GM03348 (cell line): ENCODE measurements at places on chromosomes 4 and X.

- DNase-seq = no peak
Observed at GRCh38 chr4:186918466-186918865, 194.8 kb upstream of the FAT1 start.

- DNase-seq = no peak
Observed at GRCh38 chr4:132417220-132417619, 731.9 kb upstream of the PCDH10 start.

DNA sequence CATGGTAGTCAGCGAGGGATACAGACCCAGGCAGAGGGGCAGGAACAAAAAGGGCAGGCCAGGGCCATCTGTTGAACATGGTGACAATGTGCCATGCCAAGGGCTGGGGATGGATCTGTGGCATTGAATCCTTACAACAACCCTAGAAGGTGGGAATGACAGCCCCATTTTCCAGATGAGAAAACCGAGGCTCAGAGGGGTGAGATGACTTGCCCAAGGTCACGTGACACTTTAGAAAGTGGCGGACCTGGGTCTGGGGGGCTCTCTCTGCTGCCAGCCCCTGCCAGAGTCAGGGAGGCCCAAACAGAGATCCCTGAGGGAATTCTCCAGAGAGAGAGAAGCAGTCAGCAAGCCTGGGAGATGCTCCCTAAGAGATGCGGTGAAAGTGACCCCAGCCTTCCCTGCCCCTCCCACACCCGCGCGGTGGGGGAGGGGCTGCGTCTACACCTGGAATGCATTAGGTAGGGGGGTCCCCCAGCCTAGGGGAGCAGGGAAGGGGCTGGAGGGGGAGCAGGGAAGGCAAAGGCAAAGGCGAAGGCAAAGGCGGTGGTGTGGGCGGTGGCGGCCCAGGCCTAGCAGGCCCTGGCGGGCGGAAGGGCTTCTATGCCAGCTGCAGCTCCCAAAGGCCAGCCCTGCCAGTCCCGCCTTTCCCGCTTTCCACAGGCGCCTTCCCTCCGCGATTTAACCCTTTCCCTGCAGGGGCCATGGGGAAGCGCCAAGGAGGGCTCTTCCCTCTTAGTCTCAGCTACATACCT lies 13.0 kb downstream of the FGD1 start:
- DNase-seq = peak; percentile 43

DNA sequence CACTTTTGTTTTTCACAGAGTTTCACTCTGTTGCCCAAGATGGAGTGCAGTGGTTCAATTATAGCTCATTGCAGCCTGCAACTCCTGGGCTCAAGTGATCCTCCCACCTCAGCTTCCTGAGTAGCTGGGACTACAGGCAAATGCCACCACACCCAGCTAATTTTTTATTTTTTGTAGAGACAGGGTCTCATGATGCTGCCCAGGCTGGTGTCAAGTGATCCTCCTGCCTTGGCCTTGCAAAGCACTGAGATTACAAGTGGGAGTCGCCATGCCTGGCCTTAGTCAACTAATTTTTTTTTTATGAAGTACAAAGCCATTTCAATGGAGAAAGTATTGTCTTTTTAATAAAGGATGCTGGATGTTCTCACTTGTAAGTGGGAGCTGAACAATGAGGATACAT lies 51.3 kb upstream of the UXT start:
- DNase-seq = no peak

- no peak for DNase-seq
Observed at GRCh38 chr4:21139327-21139726, 439.1 kb downstream of the PACRGL start.
